ENCODE measurements at places on chromosomes 1 and 21.

DNA sequence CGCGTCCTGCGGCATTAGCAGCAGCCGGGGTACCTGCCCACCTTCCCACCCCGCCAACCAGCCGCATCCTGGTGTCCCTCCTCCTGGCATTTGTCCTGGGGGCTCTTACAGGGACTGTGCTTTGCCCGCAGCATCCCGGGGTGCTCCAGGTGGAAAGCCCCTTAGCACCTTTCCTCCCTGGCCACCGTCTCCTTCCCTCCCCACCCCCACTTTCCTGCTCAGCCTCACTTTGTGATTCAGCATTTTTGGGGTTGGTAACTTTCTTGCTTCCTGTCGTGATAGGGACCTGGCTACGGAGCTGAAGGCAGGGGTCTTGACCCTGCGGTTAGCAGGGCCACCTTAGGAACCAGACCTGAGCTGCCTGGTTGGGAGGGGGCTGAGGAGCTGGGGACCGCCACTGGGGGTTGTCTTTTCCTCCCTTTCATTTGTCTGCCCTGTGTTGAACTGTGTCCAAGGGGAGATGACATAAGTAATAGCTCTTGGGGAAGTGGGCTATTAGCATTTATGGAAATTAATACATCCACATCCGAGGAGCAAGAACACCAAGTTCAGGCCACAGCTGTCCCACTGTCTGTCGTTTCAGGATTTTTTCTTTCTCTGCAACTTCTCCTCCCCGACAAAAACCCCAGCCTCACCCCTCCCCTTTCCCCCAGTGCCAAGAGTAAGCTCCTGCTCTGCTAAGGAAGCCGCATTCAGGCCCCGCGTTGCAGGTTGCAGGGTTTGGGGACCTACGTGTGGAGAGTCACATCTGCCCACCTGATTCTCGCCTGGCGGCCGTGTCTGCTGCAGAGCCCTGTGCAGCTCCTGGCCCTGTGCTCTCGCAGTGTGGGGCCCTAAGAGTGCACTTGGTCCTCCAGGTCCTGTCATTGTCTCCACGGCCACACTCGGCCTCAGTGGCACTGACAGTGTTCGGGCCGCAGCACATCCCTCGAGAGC is 1.6 kb upstream of the NPHP4 start:
- DNase-seq: no peak

DNA sequence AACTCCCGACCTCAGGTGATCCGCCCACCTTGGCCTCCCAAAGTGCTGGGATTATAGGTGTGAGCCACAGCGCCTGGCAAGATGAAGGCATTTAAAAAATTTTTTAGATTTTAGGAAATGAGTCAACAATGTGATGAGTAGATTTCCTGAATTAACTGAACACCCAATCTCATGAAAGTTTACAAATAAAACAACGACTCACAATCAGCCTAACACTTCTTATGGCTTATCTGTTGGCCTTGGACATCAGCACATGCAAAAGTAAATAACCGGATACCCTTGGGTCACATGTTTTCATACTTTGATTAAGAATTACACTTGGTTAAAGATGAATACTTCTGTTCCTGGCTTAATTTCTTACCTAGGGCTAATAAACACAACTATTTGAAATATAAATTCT is 3.0 kb downstream of the GNG12 start:
- no peak for DNase-seq

- no peak for DNase-seq
These were observed 31.4 kb downstream of the AK2 start for GRCh38 chr1:33005117-33005837.

GRCh38 chr1:173717238-173717637 is 2.5 kb downstream of the KLHL20 start:
- DNase-seq: no peak

- no peak for DNase-seq
These were observed 53.5 kb downstream of the FNBP1L start for GRCh38 chr1:93501399-93501798.

GRCh38 chr1:226786550-226786949 is 47.5 kb upstream of the ITPKB start:
- DNase-seq: no peak

DNA sequence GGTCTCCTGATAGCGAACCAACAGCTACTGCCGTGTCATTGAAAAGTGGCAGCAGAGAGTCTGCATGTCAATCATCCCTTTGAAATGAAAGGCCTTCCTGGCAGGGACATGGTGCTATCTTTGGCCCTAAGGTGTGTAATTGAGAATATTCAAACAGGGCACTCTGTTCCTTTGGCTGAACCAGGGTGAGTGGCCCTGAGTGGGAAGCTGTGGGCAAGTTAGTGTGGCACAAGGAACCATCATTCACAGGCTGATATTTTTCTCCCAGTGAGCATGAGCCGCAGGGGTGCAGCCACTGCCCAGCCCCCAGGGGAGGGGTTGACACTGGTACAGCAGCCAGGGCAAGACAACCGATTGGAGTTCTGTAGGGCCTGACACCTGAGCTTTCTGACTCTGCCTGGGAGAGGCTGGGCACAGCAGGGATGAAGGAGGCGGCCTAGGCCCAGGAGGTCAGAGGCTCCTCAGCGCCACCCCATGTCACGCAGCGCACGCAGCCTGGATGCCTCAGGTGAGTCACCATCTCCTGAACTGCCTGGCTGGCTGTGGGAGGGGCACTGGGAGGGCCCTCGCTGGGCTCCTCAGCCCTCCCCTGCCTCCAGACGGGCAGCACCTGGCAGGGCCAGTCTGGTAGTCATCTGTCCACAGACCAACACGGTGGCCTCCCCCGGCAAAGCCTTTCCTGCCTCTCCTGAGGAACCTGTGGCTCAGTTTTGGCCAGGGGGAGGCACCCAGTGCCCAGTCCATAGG is 13.2 kb downstream of the QSOX1 start:
- DNase-seq: no peak

- DNase-seq: no peak
These were observed 277.9 kb upstream of the ADAMTS5 start for GRCh38 chr21:27244776-27245175.

DNA sequence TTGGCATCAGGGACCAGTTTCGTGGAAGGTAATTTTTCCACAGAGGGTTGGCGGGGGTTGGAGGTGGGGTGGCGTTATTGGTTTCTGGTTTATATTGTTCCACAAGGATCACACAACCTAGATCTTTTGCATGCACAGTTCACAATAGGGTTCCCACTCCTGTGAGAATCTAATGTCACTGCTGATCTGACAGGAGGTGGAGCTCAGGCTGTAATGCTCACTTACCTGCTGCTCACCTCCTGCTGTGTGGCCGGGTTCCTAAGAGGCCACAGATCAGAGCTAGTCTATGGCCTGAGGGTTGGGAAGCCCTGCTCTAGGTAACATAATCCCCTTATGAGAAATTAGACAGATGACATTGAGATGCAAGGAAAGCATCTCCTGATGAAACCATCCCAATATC is 12.6 kb downstream of the GBP5 start:
- no peak for DNase-seq

DNA sequence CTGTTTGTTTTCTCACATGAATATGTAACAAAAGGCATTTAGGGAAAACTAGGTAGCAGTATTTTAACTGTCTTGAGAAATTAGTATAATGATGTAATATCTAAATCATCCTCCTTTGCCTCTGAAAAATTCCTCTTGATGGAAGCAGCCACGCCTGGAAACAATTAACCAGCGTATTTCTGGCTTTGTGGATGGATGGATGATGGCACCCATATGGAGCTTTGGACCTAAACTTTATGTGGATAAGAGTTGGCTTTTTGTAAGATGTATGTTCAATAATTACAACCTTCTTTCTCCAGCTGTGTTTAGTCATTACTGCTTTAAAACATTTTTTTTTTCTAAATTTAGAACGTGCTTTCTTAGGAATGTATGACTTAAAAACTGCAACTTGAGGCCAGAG is 12.7 kb downstream of the CDCA8 start:
- DNase-seq: no peak

- DNase-seq: no peak
These were observed 27.5 kb upstream of the TMEM52 start for GRCh38 chr1:1946540-1946939.

DNA sequence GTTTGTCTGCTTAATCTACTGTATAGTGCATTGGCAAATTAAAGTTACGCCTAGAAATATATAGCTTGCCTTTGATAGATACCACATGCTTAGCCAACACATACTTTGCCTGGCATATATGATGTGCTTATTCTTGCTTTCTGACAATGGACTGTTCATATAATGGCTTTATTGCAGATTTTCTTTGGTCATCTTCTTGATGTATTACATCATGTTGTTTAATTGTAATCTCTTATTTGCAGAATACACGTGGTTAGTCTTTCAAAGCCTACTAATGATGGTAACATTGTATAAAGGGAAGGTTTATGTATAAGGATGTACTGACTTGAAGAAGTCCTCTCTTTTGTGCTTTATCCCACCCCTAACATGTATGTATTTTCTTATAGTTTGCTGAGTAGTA is 201.5 kb downstream of the PDE4B start:
- DNase-seq: no peak

GRCh38 chr1:112614460-112615065 is 4.4 kb downstream of the ST7L start:
- no peak for DNase-seq

DNA sequence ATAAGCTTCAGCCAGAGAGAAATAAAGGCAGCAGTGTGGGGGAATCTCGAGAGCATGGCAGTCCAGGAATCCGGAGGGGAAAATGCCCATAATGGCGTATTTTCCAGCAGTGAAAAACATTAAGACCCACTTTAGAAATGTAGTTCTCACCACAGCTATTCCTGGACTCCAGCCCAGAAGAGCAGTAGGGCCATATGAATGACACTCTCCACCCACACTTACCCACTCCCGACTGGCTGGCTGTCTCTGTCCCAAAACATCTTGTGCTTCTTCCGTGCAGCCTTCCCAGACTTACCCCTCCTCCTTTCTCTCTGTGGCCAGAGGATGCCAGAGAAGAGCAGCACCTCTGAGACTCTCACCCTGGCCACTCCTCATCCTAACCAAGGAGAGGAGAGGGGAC is 56.4 kb downstream of the TRABD2B start:
- no peak for DNase-seq

DNA sequence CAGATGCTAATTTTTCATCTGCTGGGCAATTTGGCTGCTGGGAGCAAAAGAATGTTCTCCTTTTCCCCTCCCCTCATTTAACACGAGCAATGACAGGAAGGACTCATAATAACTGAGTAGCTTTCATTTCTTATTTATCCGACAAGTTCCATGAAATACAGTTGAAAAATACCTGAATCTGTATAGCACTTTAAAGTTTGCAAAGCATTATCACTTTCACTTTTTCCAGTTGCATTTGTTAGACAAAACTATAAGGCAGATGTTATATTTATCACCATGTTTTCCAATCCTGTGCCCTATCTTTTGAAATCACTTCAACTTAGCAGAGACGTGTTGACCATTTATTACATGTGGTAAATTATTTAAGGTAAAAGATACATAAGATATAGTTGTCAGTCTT is 350.6 kb upstream of the SGIP1 start:
- DNase-seq: no peak

- DNase-seq: no peak
These were observed 25.9 kb downstream of the ITSN1 start for GRCh38 chr21:33668180-33668579.

GRCh38 chr1:107704911-107705310 is 260.1 kb downstream of the VAV3 start:
- no peak for DNase-seq

- DNase-seq: no peak
These were observed 129.3 kb upstream of the VAMP3 start for GRCh38 chr1:7641587-7642417.

- no peak for DNase-seq
These were observed 13.0 kb upstream of the EPHX4 start for GRCh38 chr1:92016720-92017316.

DNA sequence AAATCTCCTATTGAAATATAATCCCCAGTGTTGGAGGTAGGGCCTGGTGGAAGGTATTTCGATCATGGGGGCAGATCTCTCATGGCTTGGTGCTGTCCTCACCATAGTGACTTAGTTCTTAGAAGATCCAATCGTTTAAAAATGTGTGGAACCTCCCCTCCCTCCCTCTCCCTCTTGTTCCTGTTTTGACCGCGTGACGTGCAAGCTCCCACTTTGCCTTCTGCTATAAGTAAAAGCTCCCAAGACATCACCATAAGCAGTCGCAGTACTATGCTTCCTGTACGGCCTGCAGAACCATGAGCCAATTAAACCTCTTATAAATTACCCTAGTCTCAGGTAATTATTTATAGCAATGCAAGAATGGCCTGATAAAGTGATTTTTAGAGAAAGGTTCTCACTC is 10.9 kb upstream of the RGS2 start:
- no peak for DNase-seq

GRCh38 chr1:28926629-28927265 is 12.4 kb downstream of the EPB41 start:
- peak; percentile 39 for DNase-seq

DNA sequence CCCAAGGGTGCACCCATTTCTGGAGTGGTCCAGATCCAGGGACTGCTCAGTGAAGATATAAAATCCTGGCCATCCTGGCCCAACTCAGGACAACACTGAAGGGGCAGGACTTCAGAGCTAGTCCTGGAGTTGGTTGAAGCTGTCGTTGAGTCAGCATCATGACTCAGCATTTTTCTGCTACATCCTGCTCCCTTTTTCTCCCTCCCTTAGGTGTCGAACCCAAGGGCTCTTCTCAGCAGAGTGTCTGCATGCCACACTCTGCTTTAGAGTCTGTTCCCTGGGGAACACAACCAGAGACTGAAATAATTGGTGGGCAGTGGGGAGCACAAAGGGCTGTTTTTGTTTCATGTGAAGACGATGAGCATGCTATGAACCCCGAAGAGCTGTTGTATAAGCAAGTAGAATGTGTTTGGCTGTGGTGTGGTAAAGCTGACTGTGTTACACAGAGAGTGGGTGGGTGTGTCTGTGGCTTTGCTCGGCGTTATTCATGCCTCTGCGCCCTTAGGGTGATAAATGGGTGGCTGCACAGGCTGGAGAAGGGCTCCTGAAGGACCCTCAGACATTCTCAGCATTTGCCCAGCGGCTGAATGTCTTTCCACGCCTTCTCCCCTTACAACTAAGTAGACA is 167.2 kb downstream of the CYYR1 start:
- no peak for DNase-seq

- no peak for DNase-seq
These were observed 470.2 kb downstream of the CAMTA1 start for GRCh38 chr1:7255303-7256058.

DNA sequence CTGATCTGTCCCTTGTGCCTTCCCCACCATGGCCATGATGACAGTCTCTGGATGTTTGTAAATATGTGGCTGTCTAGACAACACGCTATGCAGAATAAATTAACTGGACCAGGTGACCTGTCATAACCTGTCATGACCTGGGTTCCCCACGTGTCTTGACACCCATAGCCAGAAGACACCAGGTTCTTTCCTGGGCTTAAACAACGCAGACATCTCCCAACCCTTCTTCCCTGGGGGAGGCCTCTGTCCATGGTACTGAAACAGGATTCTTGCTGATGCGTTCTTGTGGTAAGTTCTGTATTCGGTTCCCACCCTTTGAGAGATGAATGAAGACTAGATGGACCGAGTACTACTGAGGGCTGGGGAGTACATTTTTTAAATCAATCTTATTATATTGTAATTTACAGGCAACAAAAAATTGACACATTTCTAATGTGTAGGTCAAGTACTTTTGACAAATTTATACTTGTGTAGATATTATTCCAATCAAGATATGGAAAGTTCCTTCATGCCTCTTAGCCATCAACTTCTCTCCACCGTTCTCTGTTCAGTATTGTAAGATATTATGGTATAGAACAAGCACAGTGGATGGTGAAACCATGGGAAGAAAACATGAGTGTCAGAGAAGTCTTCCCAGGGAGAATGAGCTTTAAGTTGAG is 738.8 kb downstream of the PTPRU start:
- no peak for DNase-seq

GRCh38 chr21:44010429-44010828 is 1.7 kb upstream of the TRAPPC10 start:
- no peak for DNase-seq
